NB4 (cell line): ENCODE measurements at places on chromosomes 1 and 21.

DNA sequence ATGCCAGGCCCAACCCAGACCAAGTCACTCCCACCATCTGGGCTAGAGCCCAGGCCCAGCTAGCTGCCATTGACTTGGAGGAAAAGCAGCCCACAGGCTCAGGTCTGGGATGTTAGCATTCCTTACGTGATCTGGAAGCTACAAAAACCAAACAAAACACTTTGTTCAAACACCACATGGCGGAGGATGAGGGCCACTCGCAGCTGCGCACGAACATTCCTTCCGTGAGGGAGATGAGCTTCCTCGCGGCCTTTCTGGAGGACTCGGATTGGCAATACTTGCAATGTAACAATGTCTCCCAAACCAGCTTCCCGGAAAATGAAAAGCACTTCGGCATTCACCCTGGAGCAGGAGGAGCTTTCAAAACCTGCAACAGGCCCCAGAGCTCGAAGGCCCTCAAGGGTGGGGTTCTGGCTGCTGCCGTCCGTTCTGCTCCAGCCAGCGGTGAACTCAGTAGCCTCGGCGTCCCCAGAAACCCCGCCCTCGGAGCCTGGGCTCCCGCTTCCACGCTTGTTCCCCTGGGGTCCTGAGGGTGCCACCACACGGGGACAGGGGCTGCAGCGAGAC is 40.5 kb downstream of the COL6A1 start:
- no peak for DNase-seq

GRCh38 chr1:26259578-26259977 is 20.3 kb upstream of the SH3BGRL3 start:
- peak; percentile 77 for DNase-seq

DNA sequence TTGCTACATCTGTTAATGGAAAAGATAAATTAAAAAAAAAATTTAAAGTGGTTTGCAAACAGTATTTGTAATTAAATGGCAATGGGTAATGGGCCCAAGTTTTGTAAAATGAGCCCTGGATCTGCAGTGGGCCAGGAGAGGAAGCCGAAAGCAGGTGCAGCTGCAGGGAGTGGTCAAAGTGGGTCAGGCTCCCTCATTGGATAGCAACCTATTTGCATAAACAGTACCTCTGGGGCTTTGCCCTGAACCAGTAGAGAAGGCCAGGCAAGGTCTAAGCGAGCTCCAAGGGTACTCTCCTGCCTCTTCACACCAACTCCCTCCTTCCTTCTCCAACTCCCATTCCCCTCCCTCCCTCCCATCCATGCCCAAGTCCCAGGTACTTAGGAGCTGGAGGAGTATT is 138.9 kb downstream of the HMGB4 start:
- no peak for DNase-seq

- DNase-seq = no peak
Measured at GRCh38 chr1:14259191-14259757, 339.2 kb upstream of the KAZN start.

DNA sequence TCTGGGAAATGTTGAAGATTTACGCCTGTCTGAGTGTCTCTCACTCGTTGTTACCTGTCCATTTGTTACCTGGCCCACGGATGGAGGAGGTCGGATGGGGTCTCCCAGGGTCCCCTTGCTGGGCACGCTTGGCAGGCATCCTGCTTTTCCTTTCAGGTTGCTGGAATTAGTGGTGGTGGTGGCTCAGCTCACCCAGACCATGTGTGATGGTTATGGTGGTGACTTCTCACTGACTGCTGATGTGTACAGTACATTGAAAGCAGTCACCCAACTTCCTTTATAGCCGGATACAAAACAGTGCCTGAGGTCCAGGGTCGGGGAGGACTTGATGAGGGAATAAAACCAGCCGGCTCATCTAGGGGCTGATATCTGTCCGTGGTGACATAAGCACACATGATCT is 19.5 kb downstream of the MAPKAPK2 start:
- DNase-seq = no peak

- DNase-seq = peak; percentile 83
Measured at GRCh38 chr1:239718997-239719628, 332.7 kb downstream of the CHRM3 start.

DNA sequence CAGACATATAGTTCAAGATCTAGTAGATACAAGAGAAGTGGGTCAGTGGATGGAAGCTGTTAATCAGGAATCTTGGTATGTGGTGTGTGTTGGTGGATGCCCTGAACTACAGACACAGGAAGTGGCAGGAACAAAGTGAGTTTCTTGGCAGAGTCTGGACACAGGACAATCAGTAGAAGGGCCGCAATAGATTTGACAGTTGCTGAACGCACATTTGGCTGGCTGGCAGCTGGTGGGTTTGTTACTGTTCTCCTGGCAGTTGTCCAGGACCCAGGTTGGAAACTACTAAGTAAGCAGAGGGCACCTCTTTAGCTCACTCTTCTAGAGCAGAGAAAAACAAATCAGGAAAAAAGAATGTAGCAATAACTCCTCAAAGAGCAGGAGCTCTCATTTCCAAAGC is 13.2 kb downstream of the KRTAP26-1 start:
- no peak for DNase-seq

GRCh38 chr21:33618407-33618806 is 23.1 kb downstream of the CRYZL1 start:
- DNase-seq = no peak

DNA sequence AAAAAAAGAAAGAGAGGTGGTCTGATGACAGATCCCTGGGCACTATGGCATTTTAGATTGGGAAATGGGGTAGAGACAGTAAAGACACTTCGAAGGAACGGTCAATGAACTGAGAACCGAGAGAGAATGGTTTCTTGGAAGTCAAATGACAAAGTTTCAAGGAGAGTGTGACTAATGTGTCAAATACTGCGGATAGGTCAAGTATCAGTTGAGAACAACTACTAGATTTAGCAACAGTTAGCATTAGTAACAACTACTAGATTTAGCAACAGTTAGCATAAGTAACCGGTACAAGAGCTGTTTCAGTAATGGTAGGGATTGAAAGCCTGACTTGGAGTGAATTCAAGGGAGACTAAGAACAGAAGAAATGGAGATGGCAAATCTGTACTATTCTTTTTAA is 35.0 kb downstream of the UROD start:
- DNase-seq = no peak

DNA sequence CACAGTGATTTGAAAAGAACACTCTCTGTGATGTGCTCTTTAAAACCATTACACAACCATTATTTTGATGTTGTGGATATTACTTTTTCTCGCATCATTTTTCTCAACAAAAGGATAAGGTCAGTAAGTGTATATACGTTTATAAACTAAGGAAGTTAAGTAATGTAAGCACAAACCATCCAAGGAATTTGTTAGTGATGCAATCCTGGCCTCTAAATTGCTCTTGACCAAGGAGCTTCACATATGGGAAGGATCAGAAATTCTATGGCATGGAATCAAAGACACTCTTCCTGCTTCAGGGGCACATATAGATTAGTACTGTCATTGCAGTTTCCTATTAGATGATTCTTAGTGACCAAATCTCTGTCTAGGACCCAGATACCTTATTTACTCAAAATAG is 3.6 kb upstream of the PPP2R5A start:
- DNase-seq = no peak
